ENCODE measurements at places on chromosomes 3 and 15.

GRCh38 chr15:36653851-36654250 is 74.4 kb downstream of the CDIN1 start:
- no peak for DNase-seq

- DNase-seq = no peak
Observed at GRCh38 chr3:37730383-37730782, 131.3 kb upstream of the CTDSPL start.

DNA sequence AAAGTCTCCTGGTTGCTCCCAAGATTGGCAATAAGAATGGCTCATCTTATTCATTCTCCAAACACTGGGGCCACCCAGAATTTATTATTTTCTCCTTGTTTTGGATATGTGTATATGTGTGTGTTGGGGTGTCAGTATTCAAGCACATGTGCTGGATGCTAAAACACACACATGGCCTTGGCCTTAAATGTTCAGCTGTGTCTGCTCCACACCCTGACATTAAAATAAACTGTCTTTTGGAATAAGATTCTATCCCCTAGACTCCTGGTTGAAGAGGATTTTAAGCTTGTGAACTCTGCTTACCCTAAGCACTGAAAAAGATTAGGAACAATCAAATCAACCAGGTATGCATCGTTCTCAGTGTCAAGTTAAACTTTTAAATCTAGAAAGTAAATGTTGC is 382.9 kb upstream of the MCTP2 start:
- DNase-seq = peak; percentile 90

DNA sequence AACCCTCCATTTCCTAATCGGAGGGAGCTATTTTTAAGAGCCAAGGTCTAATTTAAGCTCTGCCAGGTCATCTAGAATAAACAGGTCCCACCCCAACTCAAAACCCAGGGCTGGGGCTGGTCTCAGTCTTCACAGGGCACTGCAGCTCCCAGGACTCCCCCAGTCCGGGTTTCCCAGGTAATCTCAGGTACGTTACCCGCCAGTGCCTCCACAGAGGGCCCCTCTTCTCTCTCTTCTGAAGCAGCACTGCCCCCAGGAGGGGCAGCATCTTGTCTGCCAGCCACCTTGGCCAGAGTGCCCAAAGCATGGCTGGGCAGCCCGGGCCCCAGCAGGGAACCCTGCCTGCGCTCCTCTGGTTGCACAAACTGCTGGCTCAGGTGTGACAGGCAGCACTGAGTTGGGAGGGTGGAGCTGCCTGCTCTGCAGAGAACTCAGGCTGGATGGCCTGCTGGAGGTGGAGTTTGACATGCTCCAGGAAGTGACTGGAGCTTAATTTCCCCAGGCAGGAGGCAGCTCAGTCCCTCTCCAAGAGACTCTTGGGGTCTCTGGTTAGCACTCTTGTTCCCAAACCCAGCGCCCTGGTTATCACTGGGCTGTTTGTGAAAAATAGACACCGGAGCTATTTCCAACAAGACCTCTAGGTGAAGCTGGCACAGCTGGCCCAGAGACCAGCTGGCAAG is at the start of gene PLA2G4F:
Gene PLA2G4F, minus strand, starts transcription at position 394 of the 680 bp plus-strand sequence. Its CDS starts 87 bp downstream, at position 307.
- no peak for DNase-seq

- DNase-seq = peak; percentile 41
Observed at GRCh38 chr3:167304077-167304476, 76.0 kb downstream of the ZBBX start.

Data from muscle of leg (tissue), 16 donors.